AML-193 (cell line): ENCODE measurements at places on chromosomes 1 and 21.

DNA sequence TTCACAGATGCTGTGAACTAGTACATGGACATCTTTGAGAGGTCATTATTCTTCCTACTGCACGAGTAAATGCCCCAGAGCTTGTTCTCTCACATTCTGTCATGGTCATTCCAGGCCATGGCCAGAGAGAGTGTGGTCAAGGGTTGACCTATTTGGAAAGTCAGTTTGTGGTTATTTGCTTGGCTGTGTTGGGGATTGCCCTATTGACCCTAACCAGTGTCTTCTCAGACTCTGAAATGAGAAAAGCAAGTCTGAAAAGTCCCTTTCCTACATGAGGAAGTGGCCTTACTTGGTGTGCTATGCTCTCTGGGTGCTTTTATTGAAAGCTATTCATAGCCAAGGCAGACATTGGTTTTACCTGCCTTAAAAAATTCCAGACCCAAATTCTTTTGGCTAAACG is 26.6 kb downstream of the CLIC6 start:
- DNase-seq, result no peak

DNA sequence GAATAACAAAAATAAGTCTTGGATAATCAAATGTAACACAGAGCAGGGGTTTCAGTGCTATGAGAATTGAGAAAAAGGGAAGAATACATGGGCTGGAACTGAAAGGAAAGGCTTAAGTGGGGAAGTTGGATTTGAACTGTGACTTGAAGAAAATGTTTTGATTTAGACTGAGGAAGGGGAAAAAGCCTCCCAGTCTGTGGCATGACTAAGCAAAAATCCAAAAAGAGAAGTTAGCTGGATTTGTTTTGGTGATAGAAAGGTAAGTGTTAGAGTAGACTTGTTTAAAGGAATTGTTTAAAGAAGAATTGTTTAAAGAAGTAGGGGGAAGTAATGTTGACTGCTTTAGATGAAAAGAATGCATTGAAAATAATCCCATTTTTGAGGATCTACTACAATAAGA is 46.0 kb downstream of the KCNK2 start:
- DNase-seq, result no peak

GRCh38 chr1:1869469-1869868 is 21.4 kb downstream of the GNB1 start:
- peak; percentile 56 for DNase-seq

- DNase-seq, result no peak
These were observed 139.1 kb upstream of the USH2A start for GRCh38 chr1:216562383-216562782.

DNA sequence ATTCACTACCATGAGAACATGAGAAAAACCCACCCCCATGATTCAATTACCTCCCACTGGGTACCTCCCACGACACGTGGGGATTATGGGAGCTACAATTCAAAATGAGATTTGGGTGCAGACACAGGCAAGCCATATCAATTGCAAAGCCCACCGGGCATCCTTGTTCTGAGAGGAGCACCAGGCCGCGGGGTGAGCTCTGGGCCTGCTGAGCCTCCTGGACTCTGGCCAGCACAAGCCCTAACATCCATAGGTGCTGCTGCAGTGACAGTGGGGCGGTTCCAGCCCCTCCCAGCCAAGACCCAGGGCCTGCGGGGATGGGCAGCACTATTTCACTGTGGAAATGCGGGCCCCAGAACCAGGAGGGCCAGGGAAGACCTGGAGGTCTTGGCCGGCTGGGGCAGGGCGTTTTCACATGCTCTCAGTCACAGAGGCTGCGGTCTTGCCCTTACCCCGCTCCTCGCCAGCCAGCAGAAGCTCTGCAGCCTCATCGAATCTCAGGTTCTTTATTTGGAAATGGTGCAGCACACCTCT is 103.8 kb downstream of the PCBP3 start:
- no peak for DNase-seq

- DNase-seq, result no peak
These were observed 3.8 kb downstream of the SERTAD4 start for GRCh38 chr1:210236386-210236839.

- no peak for DNase-seq
These were observed 595 bp downstream of the AK2 start for GRCh38 chr1:33036051-33036525.

- DNase-seq, result no peak
These were observed 51.3 kb downstream of the PCNX2 start for GRCh38 chr1:233244183-233244582.

GRCh38 chr1:222927031-222927430 is 112.2 kb downstream of the DISP1 start:
- DNase-seq, result no peak

DNA sequence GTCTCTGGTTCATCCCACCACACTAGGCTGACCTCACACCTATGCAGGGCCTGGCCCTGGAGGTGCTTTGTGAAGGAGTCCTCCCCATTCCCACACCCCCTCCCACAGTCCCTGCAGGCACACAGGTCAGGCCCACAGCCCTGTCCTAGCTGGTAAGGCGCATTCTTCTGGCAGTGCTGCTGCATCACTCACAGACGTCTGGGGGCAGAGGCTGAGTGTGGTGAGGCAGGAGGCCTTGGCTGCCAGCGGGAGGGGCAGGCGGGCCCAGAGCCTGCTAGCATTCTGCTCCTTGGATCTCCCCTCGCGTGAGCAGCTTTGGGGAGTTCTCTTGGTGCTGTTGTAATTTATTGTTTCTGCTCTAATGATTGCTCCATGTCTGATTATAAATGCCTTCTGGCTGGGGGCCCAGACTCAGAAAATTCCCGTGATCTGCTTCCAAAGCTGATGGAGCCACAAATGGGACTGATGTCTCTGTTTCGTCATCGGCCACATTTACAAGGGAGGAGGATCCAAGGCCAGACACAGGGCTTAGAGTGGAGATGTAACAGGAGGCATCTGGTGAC is 62.9 kb downstream of the TRABD2B start:
- no peak for DNase-seq

DNA sequence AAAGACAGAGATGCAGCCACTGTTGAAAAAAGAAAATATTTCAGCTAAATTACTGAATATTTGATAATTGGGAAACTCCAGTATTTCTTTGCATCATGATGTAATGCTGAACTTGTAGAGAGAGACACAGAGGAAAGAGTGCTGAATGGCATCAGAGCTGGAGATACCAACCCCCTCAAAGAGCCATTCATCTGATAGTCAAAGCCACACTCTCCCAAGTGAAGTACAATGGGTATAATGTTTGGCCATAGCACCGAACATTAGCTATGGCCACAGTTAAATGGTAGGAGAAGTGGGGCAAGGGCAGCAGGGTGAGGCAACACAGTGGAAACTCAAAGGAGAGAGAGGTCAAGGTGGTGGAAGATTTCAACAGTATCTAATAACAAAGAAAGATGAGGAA is 107.5 kb upstream of the TNFSF4 start:
- no peak for DNase-seq

- no peak for DNase-seq
These were observed 24.9 kb downstream of the ETNK2 start for GRCh38 chr1:204126956-204127355.

GRCh38 chr1:107739651-107740050 is 225.3 kb downstream of the VAV3 start:
- no peak for DNase-seq

DNA sequence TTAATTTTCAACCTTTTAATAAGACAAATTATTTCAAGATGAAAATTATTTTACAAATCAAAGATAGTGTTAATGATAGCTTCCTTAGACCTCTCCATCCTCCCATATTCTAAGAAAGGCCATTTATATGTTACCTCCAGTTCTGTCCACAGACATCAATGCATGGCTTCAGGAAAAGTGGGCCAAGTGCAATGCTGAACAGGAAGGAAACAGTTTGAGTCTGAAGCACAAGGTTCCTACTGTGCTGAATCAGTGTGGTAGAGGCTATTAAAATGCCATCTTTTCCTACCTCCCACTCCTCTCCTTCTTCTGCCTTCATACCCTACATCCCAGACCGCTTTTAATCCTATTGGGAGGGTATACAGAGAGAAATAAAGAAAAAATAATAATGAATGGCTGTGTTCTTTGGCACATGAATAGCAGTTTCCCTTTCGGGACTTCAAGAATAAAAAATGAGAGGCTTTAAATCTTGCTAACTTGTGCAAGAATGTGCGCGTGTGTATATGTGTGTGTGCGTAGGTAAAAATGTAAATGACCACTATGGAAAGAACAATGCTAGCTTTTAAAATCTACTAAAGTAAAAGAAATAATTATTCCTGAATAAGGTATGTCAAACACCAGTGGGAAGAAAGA is 62.6 kb upstream of the C1orf105 start:
- DNase-seq, result no peak

GRCh38 chr1:7971024-7971423 is 9.5 kb downstream of the PARK7 start:
- no peak for DNase-seq

DNA sequence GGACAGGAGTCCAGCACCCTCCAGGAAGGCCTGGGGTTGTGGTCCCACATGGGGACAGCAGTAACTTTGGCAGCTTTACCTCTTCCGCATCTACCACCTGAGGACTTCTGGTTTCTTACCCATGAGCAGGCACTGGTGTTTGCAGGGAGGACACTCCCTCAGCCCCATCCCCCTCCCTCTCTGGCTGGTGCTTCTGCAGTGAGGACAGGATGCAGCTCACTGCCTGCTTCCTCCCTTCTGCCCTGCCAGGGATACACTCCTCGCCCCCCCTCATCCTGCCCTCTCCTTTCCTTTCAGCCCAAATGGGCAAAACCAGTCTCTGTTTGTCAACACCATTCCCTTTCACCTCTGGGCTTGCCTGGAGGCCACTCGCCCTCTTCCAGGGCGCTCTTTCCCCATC is 62.4 kb downstream of the KIRREL1 start:
- no peak for DNase-seq

DNA sequence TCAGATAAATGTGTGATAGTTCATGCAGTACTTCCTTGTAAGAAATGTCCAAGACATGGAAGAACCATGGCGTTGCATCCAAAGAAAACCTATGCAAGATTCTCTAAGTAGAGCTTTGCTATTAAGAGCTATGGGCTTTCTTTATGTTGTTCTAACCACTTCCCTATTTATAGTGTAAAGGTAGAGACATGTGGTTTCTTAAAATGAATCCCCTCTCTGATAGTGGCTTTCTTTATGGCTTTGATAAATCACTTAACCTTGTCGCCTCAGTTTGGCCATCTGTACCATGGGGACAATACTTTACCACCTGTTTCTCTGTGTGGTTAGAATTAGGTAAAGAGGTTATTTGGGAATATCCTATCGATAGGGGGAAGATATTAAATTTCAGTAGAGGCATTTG is 305.5 kb downstream of the NFIA start:
- DNase-seq, result no peak

DNA sequence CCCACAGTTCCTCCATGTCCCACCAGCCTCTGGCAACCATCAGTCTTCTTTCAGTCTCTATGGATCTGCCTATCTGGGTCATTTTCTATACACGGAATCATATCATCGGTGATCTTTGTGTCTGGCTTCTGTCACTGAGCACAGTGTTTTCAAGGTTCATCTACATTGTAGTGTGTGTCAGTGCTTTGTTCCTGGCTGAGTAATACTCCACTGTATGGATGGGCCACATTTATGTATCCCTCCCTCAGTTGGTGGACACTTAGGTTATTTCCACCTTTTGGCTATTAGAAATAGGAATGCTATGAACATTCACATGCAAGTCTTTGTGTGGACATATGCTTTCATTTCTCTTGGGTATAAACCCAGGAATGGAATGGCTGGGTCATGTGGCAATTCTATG is 46.6 kb downstream of the RIPK4 start:
- DNase-seq, result no peak

DNA sequence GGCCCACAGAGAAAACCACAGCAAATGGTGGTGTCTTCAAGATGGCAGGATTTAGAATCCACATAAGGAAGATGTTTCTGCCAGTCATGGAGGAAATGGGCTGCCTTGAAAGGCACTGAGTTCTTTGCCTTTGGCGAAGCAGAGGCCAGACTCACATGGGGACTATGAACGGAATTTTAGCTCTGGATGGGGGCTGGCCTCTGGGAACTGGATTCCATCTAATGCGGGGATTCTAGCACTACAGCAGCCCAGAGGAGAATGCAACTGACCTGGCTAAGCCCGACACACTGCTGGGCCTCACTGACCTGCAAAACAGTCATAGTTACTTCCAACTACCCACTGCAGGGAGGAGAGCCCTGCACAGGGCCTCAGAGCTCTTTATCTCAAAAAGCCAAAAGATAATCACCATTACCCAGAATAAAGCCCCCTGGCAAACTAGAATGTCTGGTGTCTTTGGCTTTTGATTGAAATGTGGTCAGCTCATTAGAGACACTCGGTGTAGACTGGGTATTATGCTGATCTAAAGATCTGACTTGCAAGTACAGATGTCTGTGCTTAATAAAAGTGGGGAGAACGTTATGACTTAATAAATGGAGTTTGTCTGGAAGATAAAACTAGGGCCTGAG is 11.6 kb downstream of the HCRTR1 start:
- no peak for DNase-seq

- no peak for DNase-seq
These were observed 11.8 kb downstream of the RCC1 start for GRCh38 chr1:28517649-28517999.

GRCh38 chr1:223332997-223333396 is 31.0 kb downstream of the SUSD4 start:
- DNase-seq, result no peak

DNA sequence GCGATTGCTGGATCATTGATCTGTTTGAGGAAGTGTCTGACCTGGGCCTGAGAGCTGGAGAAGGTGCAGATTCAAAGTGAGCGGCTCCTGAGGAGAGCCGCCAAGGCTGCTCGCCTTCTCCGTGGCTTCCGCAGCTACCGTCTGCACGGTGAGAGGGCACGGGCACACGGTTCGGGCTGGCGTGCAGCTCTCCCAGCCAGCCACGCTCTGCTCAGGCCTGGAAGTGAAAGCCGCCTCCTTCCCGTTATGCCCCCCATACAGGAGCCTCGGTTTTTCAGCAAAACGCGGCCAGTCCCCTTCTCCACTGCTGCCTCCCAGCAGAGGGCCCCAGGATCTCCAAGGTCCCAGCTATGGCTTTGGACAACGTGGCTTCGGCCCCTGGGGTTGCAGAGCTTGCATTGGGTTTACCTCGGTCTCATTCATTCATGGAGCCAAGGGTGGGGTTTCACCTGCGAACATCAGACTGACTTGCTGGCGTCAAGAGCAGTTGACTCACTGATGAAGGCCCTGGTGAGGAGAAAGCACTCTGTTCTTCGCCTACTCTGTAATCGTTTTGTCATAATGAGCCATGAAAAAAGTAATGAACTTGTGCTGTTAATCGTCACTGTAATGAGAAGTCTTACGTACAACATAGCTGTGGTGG is 24.4 kb upstream of the PDXK start:
- DNase-seq, result no peak

- DNase-seq, result peak; percentile 44
These were observed 9.1 kb upstream of the SLC19A1 start for GRCh38 chr21:45551316-45551715.

GRCh38 chr1:243672539-243673074 is 177.4 kb downstream of the AKT3 start:
- no peak for DNase-seq

GRCh38 chr1:38814984-38815464 is 44.5 kb downstream of the RRAGC start:
- no peak for DNase-seq

DNA sequence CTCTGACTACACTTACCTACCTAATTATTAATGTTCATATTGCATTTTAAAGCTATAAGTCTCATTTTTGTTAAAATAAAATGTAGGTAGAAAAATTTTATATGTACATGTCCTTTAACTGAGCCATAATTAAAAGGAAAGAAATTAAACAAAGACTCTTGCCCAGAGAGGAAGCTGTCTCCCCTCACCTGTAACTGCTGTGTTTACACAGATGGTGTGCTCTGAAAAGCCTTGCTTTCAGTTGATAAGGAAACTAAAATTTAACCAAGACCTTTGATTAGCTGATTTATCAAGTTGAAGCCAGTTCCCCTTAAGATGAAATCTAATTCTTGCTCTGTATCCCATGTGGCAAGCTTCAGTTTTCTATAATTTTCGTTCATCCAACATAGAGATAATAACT is 213.5 kb downstream of the LYPLAL1 start:
- no peak for DNase-seq
